ENCODE measurements at places on chromosomes 12 and 14.

DNA sequence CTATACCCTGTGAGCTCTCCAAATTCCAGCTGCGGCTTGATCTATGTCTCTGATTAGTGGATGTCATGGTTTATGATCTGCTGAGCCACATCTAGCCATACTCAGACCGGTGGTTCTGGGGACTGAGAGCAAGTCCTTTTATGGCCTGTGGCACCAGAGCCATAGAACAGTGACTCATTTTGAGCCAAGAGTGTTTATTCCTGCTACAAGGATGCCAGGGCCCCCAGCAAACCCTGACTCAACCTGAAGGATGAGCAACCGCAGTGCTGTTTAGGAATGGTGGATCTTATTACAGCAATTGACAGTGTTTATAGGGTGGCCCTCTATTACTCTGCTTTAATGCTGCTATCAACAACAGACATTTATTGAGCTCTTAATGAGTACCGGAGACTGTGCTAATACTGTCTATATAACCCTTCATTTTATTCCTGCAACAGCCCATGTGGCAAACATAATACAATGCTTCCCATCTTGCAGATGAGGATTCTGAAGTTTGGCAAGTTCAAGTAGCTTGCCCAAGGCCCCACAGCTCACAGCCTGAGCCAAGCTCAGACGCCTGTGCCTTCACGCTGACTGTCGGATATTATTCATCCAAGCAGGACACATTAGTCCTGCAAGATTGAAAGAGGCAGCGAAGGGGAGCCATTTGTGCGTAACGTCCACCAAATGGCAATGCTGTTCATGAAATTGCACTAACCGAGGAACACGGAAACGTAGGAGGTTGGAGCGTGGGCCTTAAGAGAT is 273.6 kb upstream of the PWP1 start:
- DNase-seq: no peak

DNA sequence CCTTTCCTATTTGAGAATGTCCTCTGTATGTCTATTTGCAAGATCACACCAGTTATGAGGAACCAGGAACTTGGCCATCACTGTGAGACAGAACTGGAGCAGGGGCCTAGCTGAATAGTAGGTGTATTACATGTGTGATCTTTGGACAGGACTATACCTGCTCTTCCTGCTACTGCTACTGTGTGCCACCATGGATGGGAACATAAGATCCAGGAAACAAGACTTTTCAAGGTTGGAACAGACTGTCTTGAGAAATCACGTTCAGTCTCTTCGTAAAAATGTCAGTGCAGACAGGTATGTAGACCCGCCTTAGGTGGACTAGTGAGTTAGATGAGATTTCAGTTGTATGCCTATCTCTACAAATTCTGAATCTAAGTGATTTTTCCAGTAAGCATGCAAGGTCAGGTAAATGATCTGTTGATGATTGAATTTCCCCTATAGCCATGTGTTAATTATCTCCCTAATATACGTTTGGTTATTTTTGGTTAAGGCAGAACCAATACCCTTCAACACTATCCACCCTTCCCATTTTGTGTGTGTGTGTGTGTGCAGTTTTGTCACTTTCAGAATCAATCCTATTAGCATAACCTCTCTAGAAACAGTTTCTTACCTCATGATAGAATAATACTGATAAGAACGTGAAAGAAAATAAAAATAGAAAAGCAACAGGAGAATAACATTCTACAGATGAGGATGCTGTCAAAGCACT is 7.1 kb downstream of the A2M start:
- no peak for DNase-seq

DNA sequence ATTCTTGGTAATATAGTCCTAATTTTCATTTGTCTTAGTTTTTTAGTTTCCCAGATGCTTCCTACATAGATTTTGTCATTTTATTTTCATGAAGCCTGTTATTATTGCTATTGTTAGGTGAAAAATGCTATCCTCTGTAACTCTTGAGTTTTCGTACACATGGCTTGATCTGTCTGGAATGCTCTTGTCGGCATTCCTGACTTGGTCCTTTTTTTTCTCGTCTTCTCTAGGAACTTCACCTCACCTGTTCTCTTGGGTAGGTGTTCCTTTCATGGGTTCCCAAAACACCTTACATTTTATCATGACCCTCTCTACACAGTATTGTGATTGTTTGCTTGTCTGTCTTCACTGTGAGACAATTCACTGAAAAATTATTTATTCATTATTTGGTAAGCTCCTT is 267.4 kb downstream of the TMTC2 start:
- DNase-seq: no peak

- no peak for DNase-seq
These were observed 34.9 kb upstream of the EML1 start for GRCh38 chr14:99758121-99758821.

DNA sequence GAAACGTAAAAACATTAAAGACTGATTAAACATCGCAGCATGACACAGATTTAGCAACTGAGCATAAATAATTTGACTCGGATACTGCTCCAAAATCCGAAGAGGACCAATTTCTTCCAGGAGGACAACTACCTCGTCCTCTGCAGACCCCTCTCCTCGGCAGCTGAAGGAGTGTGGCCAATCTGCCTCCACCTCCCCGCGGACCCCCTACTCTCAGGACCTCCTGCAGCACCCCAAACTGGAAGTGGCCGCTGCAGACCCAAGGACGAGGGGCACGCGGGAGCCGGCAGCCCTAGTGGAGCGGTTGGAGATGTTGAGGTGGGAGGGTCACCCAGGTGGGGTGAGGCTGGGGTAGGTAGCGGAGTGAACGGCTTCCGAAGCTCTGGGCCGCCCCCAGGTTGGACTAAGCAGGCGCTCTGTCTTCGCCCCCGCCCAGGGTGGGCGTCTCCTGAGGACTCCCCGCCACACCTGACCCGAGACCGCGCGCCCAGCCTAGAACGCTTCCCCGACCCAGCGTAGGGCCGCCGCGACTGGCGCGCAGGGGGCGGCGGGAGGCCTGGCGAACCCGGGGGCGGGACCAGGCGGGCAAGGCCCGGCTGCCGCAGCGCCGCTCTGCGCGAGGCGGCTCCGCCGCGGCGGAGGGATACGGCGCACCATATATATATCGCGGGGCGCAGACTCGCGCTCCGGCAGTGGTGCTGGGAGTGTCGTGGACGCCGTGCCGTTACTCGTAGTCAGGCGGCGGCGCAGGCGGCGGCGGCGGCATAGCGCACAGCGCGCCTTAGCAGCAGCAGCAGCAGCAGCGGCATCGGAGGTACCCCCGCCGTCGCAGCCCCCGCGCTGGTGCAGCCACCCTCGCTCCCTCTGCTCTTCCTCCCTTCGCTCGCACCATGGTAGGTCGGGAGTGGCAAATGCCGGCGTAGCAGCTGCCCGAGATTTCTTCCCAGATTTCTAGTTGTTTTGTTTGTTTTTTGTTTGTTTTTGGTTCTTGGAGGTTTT is at the start of gene CALM1:
CALM1 (plus strand) TSS at position 689 of the 999 bp plus-strand sequence; CDS start at position 891, 202 bp downstream.
- peak; percentile 95 for DNase-seq

DNA sequence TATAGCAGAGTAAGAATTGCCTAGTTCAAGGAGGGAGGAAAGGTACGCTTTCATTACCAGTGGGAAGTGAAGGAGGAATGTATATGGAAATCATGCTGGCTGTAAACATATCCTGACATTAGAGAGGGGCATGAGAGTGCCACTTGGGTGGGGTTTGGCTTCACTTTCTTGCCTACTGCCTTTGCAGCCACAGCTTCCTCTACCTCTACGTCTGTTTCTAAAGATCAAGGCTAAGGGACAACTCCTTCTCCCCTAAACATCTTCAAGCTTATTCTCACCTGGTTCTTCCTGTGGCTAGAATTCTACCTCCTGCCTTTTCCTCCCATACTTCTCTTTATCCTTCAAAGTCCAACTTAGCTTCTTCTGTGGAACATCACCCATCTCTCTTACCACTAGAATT is 58.0 kb downstream of the SUSD6 start:
- DNase-seq: no peak

DNA sequence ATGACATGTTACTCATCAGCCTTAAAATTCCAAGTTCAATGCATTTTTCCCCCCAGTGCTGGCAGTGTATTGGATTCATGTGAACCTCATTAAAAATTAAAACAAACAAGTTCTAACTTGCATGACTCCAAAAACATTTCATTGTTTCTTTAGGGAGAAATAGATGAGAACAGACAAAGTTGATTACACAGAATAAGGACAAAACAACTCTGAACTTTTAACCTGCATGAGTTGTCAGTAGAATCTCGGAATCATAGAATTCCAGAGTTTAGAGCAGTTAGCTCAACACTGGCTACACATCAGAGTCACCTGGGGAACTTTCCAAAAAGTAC is 127.5 kb downstream of the TMX1 start:
- no peak for DNase-seq

DNA sequence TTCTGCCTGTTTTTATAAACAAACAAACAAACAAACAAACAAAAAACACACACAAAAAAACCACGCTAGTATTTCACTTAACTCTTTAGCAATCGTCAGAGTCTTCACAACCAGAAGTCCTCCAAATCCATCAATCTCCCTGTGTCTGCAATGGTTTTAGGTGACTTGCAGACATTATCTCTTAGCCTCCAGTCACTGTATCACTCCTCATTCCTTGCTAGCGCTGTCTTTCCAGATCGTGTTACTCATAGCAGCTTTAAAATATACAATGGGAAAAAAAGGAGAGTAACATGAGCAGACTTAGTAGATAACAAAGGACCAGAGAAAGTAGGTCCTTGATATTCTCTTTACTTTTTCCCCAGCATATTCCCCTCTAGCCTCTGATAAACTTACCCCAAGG is 15.5 kb upstream of the ETNK1 start:
- DNase-seq: no peak

- no peak for DNase-seq
These were observed 34.9 kb downstream of the TTC7B start for GRCh38 chr14:90781344-90781761.

DNA sequence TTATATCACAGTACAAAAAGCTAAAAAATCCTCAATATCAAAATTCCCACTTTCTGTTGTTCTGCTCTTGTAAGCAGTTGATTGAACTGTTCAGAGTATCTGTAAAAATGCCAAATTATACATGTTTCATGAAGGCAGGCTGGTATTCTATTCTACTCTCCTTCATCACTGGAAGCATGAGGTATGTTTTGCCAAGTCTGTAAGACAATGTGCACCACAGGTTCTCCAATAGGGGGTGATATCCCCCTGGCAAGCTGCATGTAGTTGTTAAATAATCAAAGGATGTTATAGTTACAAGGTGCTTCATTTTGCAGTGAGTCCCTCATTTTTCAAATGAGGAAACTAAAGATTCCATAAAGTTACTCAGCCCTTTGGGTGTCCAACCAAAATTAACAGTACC is 15.1 kb upstream of the NEK9 start:
- no peak for DNase-seq

DNA sequence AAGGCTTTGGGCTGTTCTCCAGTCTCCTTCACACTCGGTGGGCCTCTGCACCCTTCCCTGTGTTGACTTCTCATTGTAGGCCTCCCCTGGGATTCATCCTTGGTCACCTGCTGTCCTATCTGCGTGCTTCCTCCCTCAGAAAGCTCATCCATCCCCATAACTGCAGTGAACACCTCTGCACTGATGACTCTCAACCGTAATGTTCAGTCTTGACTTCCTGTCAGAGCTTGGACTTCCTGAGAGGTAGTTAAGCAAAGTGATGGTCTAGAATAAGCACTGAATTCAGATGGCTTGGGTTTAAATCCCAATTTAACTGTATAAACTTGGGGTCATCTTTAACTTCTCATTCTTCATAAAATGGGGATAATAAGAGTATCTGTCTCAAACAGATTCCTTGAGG is 13.6 kb upstream of the MDM1 start:
- DNase-seq: no peak

GRCh38 chr14:95267306-95267705 is 52.4 kb downstream of the CLMN start:
- no peak for DNase-seq

GRCh38 chr12:132329036-132329719 is at the start of gene GALNT9:
TSS of gene GALNT9 (minus strand) at chr12:132329589. CDS start at chr12:132329203, 386 bp downstream.
- no peak for DNase-seq

DNA sequence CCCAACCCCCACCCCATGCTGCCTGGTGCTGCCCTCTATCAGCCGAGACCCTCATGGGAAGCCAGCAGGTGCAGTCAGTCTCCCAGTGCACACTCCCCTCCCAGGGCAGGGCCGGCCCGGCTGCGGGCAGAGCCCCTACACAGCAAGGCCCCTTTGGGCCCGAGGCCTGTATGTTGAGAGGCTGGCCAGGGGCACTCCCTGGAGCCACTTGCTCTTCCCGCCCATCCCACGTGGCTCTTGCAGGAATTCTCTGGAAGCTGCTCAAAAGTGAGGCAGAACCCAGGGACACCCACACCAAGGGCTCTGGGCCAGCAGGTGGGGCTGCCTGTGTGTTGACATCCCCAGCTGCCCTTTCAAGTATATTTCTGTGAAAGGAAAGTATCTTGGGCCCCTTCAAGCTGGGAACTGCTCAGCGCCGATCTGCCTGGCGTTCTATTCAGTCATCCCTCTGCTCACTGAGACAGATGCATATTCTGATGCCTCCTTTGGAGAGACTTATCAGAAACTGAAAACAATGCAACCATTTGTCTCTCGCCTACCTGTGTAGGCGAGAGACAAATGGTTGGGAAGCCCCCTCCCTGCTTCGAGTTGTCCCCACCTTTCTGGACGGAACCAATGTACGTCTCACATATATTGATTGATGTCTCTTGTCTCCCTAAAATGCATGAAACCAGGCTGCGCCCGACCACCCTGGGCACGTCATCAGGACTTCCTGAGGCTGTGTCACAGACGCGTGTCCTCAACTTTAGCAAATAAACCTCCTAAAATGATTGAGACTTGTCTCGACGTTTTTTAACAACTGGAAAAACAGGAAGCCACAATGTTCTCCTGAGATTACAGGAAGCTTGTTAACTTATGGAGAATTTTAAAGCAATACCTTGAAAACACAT is 6.0 kb downstream of the GPR132 start:
- no peak for DNase-seq

Measured in stimulated activated CD4-positive, alpha-beta T cell treated with anti-CD3 and anti-CD28 coated beads, Interleukin-1b, Interleukin-23, amount 100 ng/mL, for 1 hour (primary cell).